Lung (tissue), 17 donors: ENCODE measurements at places on chromosomes 12 and 14. TPM values are rescaled to one million over a fixed set of nuclear protein-coding genes. Genes with fewer than 3 reads are reported as not detected.
A peak's percentile ranks its signal among the peaks of the same experiment; 100 is the strongest.

DNA sequence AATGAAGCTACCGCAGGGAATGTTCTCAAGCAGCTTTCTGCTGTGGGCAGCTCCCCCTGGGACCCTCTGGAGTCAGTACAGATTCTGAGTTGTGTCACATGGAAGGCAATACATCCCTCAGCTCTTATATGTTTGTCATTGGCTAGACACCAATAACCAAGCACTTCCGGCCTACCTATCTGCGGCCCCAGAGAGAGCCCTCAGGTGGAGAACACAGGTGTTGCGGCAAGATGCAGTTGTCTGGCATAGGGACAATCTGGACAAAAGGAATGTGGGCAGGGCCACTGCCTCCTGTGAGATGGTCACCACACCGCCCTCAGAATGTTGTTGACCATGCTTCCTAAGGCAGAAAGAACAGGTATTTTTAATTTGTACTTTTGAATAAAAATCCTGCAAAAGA is 118.7 kb downstream of the BRMS1L start:
- no peak for DNase-seq

DNA sequence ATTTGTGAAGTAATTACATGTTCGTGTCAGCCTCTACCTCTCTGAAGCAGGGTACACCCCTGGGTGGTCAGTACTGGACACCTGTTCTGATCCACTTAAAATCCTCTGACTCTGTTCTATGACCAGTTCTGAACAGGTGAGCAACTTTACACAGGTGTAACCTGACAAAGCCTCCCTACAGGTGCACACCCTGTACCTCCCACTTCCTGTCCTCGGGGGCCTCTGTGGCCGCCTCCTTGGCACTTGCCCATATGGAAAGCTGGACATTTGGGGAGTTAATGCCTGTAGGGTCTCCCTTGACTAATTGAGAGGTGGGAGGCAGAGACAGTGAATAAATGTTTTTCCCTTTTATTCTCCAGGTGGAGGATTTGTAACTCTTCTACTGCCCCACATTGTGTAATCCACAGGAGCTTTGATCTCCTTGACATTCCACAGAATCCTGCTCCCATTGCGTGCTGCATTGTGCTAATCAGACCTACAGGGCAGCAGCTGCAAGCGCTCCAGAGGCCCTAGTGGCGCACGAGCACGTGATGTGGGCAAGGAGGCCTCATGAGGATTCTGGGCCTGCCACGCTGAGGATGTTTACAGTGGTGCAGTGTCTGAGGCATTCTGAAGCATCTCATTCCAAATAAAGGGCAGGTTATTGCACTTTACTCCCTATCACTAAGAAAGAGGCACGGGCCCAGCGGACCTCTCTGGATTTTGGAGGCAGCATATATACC is 45.8 kb upstream of the BATF start:
- DNase-seq = peak; percentile 82

DNA sequence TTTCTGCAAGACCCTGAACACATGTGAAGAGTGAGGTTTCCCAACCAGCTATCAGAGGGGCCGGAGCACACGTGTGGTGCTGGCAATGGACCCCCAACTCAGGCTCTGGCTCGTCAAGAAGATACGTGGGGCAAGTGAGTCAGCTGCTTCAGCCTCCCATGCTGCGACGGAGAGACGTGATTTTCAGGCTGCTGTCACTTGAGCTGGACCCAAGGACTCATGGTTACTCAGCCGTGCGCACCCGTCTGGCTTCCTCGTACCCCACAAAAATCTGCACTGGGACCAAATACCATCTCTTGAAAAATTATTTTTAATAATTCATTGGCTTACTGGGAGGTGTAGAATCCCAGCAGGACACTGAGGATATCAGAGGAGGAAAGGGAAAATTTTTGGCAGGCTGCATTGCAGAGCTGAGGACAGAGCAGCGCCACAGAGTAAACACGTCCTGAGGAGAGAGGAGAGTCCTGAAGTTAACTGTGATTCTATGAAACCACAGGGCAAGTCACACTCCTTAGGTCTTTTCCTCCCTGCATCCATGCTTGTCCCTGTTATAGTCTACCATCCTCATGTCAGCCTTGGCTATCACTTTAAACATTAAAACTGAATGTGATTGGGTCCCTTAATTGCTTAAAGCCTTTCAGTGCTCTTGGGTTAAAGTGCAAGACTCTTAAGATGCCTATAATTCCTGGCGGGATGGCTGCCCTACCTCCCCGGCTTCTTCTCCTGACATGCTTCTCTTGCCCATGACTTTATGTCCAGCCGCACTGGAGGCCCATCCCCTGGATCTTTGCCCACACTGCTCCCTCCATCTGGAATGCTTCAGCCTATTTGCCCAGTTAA is 95.3 kb upstream of the SLC35F4 start:
- peak; percentile 16 for DNase-seq

DNA sequence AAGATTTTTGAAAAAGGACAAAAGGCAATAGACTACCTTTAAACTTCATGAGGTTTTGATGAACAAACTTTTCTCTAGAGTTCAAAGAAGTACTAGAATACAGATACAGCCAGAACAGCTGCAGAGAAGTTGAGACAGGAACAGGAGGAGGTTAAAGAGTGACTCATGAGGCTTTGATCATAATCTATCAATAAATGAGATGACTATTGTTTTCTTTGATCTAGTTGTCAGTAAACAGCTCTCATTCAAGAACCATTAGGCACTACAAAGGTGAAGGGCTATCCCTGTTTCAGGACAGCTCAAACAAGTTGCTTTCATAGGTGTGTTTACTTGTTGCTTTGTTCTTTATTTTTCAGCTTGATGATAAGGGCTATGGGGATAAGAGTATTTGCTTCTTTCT is 2.4 kb downstream of the WASHC3 start:
- DNase-seq = no peak

- DNase-seq = no peak
Observed at GRCh38 chr14:89549381-89550125, 132.5 kb upstream of the FOXN3 start.

DNA sequence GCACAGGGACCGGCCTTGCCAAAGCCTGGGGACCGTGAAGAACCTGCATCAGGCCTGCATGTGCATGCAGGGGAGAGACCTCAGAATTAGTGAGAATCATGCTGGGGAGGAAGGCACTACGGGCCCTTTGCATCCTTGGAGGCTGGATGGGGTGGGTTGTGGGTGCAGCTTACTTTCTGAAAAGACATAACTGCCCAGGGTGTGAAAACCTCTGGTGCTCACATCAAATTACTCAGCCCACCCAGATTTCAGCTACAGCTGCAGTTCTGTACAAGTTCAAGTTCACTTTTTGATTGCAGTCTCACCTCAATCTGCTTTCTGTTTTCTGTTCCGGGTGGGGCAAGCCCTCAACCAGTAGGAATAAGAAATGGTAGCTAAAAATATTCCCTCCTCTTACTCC is 130.6 kb downstream of the SLC15A4 start:
- no peak for DNase-seq

DNA sequence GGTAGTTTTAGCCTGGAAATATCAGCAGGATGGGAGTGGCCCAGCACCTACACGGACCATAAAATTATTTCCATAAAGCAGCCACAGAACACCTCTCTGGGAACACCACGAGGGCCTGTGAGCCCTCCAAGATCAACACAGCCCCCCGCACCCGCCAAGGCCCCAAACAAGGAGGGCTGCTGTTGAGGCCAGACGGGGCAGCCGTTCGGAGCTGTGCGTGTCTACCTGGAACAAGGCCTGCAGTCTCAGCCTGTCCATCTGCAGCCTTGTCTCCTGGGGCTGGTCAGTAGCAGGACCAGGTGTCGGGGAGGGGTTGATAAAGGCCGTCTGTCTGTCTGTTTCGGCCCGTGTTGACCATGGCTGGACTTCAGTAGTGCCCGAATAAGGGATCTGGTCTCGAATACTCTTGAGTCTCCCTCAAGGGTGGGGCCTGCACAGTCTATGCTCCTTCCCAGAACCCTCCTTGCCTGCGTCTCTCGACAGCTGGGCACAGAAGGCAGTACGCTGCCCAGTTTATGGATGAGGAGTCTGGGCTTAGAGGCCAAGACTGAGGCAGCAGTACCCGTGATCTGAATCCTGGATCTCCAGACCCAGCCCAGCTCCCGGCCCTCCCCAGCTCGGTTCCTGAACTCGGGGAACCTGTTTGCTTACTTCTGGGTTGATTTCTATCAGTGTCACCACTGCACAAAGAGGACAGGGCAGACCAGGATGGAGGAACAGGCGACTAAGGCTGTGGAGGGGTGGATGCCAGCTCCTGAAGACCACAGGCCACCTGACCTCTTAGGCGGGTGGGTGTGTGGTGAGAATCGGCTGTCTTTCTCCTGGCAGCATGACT is 23.1 kb upstream of the DLK1 start:
- DNase-seq = no peak

DNA sequence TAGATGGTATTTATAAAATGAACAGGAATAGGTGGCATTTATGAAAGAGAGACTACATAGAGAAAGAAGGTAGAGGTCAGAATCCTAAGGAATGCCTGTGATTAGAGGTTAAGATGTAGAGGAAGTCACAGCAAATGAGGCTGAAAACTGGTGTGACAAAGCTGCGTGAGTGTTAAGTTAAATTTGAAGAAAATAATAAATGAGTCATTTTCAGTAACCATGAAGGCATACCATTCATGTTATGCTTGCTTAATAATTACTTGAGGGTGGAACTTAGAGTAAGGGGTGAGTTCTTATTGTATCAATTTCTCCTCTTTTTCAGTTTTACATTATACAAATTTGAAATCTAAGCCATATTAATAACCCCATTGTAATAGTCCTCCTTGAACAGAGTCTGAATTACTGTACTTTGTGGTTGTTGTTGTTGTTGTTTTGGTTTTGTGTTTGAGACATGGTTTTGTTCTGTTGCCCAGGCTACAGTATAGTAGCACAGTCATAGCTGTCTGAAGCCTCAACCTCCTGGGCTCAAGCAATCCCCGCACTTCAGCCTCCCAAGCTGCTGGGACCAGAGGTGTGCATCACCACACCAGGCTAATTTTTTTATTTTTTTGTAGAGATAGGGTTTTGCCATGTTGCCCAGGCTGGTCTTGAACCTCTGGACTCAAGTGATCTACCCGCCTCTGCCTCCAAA is 761.5 kb downstream of the GALC start:
- DNase-seq = no peak

DNA sequence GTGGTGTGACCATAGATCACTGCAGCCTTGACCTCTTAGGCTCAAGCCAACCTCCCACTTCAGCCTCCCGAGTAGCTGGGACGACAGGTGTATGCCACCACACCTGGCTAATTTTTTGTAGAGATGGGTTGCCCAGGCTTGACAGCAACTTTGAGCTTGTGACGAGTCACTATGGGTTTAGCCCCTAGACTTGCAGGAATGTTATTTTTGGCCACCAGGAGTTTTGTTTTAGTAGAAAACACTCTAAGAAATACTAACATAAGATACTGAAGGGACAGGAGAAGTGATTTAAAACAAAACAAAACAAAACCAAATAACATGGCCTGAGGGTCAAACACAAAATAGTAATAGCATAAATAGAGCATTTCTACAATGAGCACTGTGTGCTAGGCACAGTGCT is 26.4 kb downstream of the SETD3 start:
- DNase-seq = no peak

DNA sequence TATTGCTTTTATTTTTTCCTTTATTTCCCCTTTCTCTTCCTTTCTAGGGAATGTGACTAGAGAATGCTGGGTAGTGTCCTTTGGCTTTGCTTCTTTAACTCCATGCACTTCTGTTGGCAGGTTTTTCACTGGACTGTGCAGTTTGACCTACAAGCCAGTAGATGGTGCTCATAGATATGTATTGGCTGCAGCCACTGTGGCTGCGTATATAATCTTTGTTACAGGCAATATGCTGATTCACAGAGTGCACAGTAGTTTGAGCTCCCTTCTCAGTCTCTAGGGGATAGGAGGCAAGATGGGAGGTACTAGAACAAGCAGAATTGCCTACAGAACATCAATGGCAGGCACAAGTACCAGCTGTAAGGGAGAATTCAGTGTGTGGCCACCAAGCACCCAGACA is 503.5 kb downstream of the LRFN5 start:
- DNase-seq = peak; percentile 20

DNA sequence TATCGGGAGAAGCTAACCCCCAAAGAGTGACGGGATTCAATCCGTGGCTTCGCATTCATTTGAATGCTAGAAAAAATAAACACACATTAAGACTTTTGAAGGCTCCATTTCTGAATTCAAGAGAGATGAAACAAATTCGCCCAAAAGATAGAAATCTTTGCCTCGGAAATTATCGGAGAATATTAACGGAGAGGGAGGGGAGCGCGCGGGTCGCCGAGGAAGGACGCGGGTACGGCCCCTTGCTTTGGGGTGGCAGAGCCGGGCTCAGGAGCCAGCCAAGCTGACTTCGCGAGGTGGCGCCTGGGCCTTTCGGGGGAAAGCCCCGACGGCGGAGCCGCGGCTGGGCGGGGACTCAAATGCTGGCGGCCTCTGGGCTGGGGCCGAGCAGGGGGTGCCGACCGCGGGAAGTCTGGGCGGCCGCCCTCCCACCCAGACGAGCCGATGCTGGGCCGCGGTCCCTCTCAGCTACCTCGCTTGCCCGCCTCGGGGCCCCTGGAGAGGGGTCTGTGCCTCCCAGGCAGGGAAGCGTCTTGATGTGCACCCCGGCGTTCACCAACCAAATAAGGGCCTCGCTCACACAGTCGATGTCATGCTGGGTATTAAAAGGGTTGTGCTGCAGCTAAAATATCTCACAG is 14.7 kb downstream of the NKX2-1 start:
- DNase-seq = peak; percentile 42

DNA sequence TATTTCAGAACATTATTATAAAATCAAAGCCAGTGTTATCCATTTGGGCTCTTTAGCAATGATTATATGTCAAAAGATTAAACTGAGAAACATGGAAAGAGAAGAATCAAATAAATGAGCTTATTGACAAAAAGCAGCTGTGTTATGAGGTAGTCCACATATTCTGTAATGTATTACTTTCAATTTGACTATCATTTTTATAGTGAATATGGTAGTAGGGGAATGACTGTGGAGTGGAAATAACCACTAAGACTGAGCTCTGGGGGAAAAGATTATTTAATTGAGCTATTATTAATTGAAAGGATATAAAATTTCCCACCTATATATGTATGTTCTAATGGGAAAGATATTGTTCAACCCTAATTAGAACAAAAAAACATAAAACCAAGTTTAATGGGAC is 381.3 kb downstream of the TMTC2 start:
- no peak for DNase-seq

- no peak for DNase-seq
Observed at GRCh38 chr14:58464652-58465051, 37.1 kb downstream of the KIAA0586 start.

- no peak for DNase-seq
Observed at GRCh38 chr14:26605602-26606001, 7.8 kb upstream of the NOVA1 start.

- DNase-seq = peak; percentile 62
Observed at GRCh38 chr14:23365036-23365731, at the start of gene EFS. Gene EFS (minus strand): TSS chr14:23365172. CDS start chr14:23365025, 147 bp downstream.

- DNase-seq = no peak
Observed at GRCh38 chr14:79911744-79912143, 299.6 kb downstream of the DIO2 start.

C12orf60 gene
- total RNA-seq = 0.55 TPM

B4GALNT1 gene
- total RNA-seq = 0.51 TPM

COX8C gene
- total RNA-seq = not detected

TPPP2 gene
- 0.65 TPM for total RNA-seq

SLC39A2 gene
- not detected for total RNA-seq

FLVCR2 gene
- 31.4 TPM for total RNA-seq

GLIPR1L1 gene
- total RNA-seq = not detected

TFCP2 gene
- 27.5 TPM for total RNA-seq

TTC7B gene
- total RNA-seq = 30.3 TPM

TCL1B gene
- total RNA-seq = 0.28 TPM

GPR65 gene
- total RNA-seq = 4.3 TPM

LRCOL1 gene
- total RNA-seq = 1.4 TPM

ACADS gene
- 32.4 TPM for total RNA-seq

LMO3 gene
- total RNA-seq = 176 TPM
